ENCODE measurements at places on chromosomes 6 and 20.

DNA sequence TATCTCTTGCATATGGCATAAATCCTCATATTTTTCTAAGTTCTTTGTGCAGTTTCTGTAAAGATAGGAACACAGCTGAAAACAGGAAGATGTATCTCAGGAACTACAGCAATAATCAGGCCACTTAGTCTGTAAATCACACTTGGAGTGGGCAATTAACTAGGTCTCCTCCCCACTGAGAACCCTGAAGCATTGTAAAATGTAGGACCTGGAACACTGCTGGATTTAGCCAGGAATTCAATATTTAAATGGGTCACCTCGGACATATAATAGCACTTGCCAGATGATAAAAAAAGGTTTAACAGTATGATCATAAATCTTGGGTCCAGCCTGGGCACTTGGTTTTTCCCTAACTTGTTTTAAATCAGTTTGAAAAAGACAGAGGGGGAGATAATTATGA is 155.0 kb downstream of the GRM1 start:
- DNase-seq = no peak

DNA sequence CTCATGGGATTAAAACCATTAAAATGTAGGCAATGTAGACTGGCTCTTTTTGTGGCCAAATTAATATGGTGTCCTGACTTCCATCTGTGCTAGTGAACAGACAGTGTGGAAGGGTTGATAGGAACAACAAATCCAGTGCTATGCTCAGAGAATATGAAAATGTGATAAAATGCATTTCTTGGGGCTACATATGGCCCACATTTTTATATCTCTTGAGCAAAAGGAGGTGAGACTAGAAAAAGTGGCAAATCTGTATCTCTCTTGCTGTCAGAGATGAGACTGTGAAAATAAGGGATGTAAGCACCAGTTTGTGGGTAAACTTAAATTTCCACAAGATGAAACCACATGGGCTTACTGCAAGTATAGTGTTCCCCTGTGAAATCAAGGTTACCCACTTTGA is 162.1 kb downstream of the PHF3 start:
- no peak for DNase-seq

GRCh38 chr6:74805916-74806696 is 399.7 kb downstream of the COL12A1 start:
- DNase-seq = no peak

- DNase-seq = no peak
These were observed 7.2 kb downstream of the E2F3 start for GRCh38 chr6:20408851-20409250.

- DNase-seq = no peak
These were observed 730.3 kb downstream of the DOK5 start for GRCh38 chr20:55205665-55206064.

DNA sequence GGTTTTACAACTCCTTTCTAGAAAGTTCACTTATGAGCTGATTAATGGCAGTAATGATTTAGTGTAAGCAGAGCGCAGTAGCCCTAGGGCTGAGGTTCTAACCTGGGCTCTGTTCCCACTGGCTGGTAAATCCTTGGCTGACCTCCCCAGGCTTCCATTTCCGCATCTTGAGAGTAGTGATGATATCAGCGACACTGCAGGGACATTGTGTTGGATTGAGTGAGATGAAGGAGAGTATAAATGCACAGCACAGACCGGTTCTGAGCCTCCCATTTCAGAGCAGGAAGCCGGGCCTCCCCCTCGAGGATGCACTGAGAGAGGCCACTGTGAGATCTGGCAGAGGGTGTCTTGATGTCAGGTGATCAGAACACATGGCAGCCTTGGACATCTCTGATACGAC is 477.2 kb upstream of the SULF2 start:
- DNase-seq = no peak

GRCh38 chr20:38883981-38884733 is 42.1 kb upstream of the FAM83D start:
- DNase-seq = no peak

GRCh38 chr20:34082232-34082887 is 29.7 kb downstream of the EIF2S2 start:
- DNase-seq = no peak

GRCh38 chr6:41970436-41970846 is 28.8 kb upstream of the CCND3 start:
- peak; percentile 77 for DNase-seq

DNA sequence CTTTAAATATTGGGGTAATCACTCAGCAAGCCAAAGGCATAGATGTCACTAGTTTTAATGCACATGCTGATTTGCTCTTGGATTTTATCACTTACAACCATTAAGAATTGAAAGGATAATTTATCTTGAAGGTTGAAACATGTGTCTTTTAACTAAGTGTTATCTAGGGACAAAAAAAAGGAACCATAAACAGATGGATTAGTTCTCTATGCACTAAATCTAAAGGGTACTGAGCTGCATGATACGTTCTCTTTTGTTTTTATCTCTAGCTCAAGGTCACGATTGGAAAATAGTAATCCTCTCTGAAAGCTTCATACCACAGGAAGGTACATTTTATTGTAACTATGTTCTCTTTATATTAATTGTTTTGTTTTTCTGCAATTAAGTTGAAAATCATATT is 1426.6 kb downstream of the GRIK2 start:
- no peak for DNase-seq

- no peak for DNase-seq
These were observed 21.7 kb downstream of the SERPINB1 start for GRCh38 chr6:2819978-2820377.

GRCh38 chr6:40321616-40322015 is 265.5 kb downstream of the LRFN2 start:
- no peak for DNase-seq

GRCh38 chr6:17339308-17339670 is 54.1 kb upstream of the CAP2 start:
- DNase-seq = no peak

DNA sequence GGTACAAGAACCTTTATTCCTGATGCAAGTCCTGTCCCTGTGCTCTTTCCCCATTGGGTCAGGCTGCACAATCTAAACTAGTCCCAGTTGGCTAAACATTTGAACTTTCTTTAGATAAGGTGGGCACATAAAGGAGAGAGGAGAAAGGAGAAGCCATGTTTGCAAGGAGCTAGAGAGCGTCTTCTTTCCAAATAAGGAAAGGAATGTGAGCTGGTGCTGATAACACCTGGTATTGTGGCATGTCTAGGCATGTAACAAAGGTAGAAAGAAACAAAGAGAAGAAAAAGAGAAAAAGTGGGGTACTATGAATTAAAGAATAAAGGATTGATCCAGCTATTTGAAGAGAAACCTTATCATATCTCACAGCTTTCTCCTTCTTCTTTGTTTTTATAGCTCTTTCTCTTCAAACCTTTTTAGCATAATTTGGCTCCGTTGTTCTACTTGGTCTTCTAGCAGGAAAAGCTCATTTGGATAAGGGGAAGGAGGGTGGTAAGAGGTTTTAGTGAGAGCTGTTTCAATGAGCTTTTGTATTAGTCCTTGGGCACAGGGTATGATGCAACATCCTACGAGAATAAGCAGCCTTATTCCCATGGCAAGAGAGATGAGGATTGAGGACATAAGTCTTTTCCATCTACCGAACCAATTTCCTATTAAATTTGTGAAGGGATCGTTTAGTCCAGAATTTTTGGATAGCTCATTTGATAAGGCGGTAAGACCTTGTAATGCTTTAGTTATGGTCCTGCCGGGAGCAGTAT is 415.5 kb upstream of the MAN1A1 start:
- no peak for DNase-seq

GRCh38 chr6:37820718-37821079 is 1.2 kb downstream of the ZFAND3 start:
- DNase-seq = no peak

GRCh38 chr20:32463642-32464400 is 105.7 kb downstream of the ASXL1 start:
- DNase-seq = no peak

DNA sequence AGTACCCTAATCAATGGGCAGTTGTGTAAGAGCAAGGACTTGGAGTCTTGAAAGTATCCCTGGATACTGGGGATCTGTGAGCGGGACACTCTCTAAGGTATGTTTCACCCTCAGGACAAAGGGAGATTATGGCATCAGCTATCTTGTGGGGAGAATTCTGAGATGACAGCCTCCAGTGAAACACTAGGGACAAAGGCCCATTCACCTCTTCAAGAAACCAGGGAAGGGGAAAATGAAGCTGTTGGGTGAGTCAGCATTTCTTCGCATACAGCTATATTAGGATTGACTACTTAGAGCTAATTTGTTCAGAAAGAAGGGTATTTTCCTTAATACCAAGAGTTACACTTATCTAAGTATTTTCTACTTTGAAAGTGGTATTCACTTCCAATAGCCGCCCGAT is 35.9 kb downstream of the OPN5 start:
- DNase-seq = no peak

DNA sequence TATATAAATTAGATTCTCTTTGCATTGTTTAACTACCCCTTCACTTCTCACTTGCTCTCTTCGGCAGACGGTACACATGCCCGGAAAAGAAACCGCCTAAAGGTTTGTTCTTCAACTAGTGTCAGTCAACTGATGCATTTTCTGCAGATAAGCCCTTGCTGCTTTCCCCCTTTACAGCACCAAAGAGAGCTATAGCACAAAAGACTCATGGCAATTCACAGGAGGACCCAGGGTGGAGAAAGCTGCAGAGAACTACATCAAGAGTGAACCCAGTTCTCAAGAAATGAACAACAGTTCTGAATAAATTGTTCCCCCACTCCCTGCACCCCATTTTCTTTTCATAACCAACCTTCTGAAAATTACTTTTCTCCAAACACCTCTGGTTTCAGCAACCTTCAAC is 8.9 kb downstream of the CD164 start:
- DNase-seq = no peak

GRCh38 chr6:147207837-147208754 is 3.9 kb downstream of the STXBP5 start:
- DNase-seq = no peak

Measured in AG20443 (cell line).